ENCODE measurements at places on chromosomes 16 and 17. TPM values are rescaled to one million over a fixed set of nuclear protein-coding genes. Genes with fewer than 3 reads are reported as not detected.

DNA sequence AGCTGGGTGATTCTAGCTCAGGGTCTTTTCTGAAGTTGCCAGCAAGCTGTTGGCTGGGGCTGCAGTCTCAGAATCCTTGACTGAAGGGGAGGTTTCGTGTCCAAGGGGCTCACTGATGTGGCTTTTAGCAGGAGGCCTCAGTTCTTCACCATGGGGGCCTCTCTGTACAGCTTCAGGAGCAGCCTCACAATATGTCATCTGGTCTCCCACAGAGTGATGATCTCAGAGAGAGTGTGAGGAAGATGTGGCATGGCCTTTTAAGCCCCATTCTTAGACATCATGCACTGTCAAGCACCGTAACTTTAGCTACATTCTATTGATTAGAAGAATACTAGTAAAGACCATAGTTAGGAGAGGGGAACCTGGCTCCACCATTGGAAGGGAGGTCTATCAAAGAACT lies 732.6 kb downstream of the WWOX start:
- no peak for DNase-seq

GRCh38 chr16:65817066-65817465 lies 549.4 kb upstream of the CDH5 start:
- no peak for DNase-seq

DNA sequence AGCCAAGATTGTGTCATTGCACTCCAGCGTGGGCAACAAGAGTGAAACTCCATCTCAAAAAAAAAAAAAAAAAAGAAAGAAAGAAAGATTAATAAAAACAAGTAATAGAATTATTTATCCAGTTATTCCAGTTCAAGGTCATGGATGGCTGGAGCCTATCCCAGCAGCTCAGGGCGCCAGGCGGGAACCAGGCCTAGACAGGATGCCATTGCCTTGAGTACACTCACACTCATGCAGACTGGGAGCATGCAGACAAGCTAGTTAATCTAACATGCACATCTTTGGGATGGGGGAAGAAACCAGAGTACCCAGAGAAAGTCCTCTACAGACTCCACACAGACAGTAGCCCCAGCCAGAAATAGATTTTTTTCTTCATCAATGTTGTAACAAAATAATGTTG lies 17.9 kb downstream of the PDP2 start:
- no peak for DNase-seq

DNA sequence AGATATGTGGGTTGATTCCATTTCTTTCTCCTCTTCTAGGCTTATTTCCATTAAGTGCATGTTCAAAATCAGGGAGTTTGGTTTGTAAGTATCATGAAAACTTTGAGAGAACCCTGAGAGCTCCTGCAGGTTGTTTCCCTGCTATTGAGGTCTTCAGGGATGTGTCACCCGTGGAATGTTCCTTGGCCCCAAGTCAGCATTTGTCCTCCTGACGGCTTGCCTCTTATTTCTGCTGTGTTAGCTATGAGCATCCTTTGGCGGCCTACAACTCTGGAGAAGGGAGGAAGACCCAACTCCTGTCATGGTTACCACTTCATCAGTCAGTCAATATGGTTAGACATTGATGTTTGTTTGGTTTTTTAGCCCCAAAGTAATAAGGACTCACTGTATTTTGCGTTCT lies 180.8 kb downstream of the FTO start:
- no peak for DNase-seq

- no peak for DNase-seq
These were observed 18.7 kb upstream of the OR3A1 start for GRCh38 chr17:3316836-3317235.

GRCh38 chr16:27228621-27229501 lies 25.5 kb downstream of the KDM8 start:
- DNase-seq: no peak

DNA sequence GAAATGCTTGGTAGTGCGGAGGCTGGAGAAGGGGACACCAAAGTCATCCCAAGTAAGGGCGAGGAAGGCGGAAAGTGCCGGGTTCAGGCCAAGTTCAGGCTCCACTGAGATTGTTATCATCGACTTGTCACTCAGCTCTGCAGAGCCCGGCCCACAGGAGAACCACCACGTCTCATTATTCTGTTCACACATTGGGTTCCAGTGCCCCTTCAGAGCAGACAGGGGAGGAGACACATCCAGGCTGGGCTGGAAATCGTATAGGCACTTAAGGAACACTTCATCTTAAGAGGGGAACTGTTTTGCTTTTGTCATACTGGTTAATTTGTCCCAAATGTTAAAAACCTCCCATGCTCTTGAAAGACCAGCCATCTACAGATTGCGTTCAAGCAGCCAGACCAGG lies 118.3 kb upstream of the ADAMTS18 start:
- DNase-seq: no peak

DNA sequence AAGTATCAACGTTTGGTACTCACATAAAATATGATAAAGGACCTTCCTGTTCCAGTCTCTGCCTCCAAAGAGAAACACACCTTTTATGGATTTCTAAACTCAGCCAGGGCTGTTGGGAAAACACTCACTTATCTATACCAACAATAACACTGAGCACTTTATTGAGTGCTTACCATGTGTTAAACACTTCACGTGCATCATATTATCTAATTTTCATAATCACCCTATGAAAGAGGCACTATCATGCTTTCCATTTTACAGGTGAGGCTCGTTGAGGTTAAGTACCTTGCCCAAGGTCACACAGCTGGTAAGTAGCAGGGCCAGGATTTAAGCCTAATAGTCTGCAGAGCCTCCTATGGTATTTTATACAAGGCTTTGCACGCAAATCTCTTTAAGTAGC lies 251.5 kb upstream of the SOX9 start:
- DNase-seq: no peak

DNA sequence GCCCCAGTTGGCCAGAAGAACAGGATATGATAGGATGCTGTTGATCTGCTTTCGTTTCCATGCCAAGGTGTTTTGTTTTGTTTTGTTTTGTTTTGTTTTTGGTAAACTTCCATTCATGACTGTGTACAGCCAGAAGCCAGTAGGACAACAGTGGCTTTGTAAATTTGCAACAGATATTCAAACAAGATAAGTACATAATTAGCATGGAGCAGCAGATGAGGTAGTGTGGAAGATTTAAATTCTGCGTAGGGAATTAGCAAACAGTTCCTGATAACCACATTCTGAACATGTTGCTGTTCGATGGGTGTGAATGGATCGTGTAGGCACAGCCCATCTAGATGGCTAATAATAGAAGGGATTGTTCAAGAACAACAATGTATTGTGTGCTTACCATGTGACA lies 1080.1 kb upstream of the RBFOX1 start:
- no peak for DNase-seq

- no peak for DNase-seq
These were observed 42.6 kb upstream of the RPH3AL start for GRCh38 chr17:395179-395578.

DNA sequence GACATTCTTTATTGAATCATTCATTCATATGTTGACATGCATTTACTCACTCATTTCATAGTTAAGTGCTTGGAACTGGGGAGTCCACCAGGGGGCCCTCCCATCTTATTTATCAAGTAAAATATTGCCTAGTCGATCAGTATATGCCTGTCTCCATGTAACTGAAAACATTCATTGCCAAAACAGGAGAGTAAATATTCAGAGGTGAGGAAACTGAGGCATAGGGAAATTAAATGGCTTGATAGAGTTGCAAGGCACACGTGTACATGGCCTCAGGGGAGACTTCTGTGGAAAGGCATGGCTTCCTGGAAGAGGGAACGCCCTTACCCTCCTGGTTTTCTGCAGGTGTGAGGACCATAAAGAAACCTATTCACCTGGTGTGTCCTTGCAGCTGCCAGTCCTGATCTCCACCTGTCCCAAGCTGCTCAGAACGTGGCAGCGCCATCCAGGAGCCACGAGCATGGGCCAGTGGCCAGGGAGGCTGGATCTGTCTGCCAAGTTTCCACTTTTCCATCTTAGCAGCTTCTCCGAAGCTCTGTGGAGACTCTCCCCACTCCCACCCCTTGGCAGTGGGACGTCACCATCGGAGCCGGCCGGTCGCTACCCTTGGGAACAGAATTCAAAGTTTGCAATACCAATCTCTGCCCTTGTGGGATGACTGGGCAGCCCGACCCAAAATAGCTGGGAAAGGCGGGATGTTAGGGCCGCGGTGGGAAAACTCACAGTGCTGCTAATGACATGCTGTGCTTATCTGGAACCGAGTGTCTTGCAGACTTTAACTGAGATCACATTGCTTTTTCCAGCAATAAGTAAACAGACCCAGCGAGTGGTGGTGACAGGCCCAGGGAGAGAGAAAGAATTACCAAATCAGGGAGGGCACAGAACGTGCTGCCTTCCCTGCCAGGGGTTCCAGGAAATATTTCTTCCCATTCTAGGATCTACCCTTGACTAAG lies 4.1 kb upstream of the C1QTNF1 start:
- peak; percentile 47 for DNase-seq

- peak; percentile 86 for DNase-seq
These were observed 606 bp downstream of the THAP11 start for GRCh38 chr16:67842509-67843342.

DNA sequence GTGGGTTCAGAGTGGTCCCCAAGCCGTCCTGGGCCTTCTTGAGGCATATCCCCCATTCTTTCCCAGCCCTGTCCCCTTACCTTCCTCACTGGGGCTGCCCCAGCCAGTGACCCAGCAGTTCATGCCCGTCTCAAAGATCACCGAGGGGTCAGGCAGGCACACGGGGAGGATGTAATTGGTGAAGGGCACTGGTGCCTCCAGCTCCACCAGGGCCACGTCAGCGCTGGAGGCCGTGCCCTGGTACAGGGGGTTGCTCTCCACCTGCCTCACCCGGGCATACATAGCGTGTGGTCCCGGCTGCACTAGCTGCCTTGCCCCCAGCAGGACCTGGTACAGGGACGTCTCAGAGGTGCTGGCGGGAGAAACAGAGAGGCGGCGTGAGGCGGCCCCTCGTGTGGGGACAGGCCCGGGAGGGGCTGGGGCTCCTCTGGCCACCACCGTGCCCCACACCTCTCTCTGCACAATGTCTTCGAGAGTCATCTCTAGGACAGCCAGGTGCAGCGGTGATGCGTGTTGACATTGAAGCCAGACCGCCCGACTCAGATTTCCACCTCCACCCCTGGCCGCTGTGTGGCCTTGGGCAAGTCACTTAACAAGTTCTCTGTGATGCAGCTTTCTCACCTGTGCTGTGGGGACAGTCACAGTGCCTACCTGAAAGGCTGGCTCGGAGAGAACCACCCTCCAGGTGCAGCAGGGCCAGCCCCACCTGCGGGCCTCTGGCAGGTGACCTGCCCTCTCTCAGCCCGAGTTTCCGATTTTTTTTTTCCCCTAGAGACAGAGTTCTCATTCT lies 5.8 kb downstream of the PRSS27 start:
- DNase-seq: no peak

- no peak for DNase-seq
These were observed at the start of gene PPP1R9B for GRCh38 chr17:50150354-50151040. TSS of gene PPP1R9B (minus strand) at chr17:50150677. CDS start at chr17:50150513, 164 bp downstream.

DNA sequence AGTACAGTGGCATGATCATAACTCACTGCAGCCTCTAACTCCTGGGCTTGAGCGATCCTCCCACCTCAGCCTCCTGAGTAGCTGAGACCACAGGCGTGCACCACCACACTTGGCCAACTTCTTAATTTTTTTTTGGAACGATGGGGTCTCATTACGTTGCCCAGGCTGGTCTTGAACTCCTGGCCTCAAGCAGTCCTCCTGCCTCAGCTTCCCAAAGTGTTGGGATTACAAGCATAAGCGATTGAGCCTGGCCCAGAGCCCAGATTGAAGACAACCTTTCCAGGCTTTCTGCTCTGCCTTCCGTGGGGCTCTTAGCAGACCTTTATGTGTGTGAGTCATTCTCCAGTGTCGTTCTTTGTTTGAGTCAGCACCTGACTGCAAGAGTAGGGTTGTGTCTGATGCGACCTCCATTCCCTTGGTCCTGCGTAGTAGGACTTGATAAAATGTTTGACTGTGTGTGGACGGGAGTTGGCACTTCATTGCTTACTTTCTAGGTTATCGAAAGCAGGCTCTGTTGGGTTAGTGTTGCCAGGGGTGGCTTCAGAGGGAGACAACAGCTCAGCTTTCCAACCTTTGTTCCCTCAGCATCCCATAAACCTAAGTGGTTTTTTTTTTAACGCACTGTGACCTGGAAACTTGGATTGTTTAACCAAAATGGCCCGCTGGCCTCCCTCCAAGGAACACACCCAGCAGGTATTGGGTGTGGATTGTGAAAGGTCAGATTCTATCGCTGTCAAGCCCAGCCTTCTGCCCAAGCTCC lies 26.4 kb downstream of the EEF2K start:
- no peak for DNase-seq

DNA sequence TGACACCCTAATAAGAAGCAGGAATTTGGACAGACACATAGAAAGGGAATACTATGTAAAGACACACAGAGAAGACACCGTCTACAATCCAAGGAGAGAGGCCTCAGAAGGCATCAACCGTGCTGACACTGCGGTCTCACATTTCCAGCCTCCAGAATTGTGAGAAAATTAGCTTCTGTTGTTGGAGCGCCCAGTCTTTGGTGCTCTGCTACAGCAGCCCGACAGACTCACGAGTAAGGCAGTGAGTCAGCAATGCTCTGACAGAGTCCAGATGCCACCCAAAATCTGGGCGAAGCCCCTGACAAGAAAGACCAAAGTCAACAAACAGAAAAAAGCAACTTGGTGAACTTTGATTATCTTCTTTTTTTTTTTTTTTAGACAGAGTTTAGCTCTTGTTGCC lies 32.5 kb upstream of the RAI1 start:
- DNase-seq: no peak

DNA sequence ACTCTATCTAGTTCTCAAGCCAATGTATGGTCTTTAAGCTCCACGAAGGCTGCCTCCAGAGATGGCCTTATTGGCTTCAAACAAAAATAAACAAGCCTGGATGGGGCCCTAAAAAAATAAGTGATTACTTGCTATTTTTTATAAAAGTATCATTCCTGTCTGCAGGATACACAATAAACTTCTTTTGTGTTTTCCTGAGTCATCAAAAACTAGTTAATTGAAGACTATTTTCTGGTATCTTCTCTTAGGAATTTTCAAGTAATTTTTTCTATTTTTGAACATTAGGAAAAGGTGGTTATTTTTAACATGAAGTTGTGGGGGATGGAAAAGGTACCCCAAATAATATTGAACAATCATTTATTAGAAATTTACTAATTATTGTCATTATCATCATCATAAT lies 213.1 kb upstream of the DYNLRB2 start:
- no peak for DNase-seq

DNA sequence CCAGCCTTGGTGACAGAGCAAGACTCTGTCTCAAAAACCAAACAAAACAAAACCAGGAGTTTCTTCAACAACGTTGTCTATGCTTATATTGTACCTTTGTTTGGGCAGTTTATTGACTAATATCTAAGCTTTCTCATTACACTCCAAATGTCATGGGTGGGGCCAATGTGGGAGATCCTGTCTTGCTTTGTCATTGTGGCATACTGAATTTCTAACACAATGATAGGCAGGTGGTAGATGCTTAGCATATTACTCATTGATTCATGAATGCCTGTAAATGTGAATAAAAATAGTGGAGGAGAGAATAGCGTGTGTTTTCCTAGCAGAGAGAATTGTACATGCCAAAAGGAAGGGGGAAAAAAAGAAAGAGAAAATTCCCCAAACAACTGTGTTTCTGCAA lies 802.5 kb upstream of the EEF2KMT start:
- DNase-seq: no peak

GRCh38 chr17:33745047-33745760 lies 452.1 kb upstream of the ASIC2 start:
- no peak for DNase-seq

The NLRP1 gene
- polyA plus RNA-seq: 32.2 TPM

The CCDC78 gene
- 8.9 TPM for polyA plus RNA-seq

The COL1A1 gene
- polyA plus RNA-seq: 587 TPM

The RHBDL1 gene
- polyA plus RNA-seq: 1.9 TPM

The CORO1A gene
- polyA plus RNA-seq: 16.0 TPM

The MPP3 gene
- 8.0 TPM for polyA plus RNA-seq

The RND2 gene
- polyA plus RNA-seq: 2.0 TPM

The POLG2 gene
- polyA plus RNA-seq: 46.5 TPM

The NETO2 gene
- polyA plus RNA-seq: 41.6 TPM
